ENCODE measurements at places on chromosomes 12 and 14.

DNA sequence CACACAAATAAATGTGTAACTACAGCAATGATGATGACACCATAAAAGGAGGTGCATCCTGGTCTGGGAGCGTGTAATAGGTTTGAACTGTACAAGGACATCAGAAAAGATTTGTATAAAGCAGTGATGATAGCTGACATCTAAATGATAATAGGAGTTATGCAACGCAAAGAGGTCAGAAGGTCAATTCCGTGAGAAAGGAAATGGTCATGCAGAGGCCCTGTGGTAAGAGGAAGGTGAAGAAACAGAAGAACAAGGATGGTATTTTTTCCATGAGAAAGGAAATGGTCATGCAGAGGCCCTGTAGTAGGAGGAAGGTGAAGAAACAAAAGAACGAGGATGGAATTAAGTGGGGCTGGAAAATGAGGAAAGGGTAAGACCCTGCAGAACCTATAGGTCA, 106.7 kb upstream of the TMPO start:
- DNase-seq = no peak

GRCh38 chr14:101824339-101824727, 62.8 kb downstream of the PPP2R5C start:
- DNase-seq = no peak

- DNase-seq = no peak
Measured at GRCh38 chr12:43434614-43435013, 117.4 kb downstream of the ADAMTS20 start.

- peak; percentile 6 for DNase-seq
Measured at GRCh38 chr12:69566603-69567002, 18.7 kb upstream of the CCT2 start.

- DNase-seq = no peak
Measured at GRCh38 chr14:104830781-104831180, 29.9 kb downstream of the ZBTB42 start.

- no peak for DNase-seq
Measured at GRCh38 chr14:96752594-96752993, 44.6 kb upstream of the VRK1 start.

GRCh38 chr14:61563162-61563511, 132.2 kb upstream of the HIF1A start:
- DNase-seq = no peak

GRCh38 chr14:56660677-56661389, 81.2 kb downstream of the TMEM260 start:
- DNase-seq = no peak

DNA sequence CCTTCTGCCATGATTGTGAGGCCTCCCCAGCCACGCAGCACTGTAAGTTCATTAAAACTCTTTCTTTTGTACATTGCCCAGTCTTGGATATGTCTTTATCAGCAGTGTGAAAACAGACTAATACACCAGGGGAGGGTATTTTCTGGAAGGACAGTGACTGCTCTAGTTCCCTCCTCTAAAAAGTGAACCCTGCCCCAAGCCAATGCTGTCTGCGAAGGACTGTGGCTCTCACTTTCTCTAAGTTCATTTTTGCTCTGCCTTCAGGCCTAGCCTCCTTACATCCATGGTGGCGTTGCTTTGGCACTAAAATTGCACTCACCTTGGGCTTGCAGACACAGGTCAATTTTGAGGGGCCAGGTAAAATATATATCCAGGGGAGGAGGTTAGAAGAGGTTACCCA, 323.0 kb downstream of the VRK1 start:
- no peak for DNase-seq

DNA sequence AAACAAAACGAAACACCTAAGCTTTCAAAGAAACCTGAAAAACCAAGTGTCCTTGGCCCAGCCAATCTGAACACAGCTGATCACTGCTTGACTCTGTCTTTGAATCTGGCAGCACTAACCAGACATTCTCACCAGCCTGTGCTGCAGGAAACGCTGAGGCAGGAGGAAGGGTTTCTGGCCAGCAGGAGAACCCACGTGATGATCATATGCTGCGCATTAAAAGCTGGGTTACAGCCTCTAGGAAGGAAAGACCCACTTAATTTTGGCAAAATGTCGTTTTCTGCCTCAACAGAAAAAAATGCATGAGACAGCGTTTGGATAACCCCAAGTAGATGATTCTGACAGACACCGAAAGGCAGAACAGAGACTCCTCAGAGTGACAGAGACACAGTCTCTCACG, 9.8 kb downstream of the APPL2 start:
- peak; percentile 6 for DNase-seq

GRCh38 chr12:115450710-115451109, 766.7 kb upstream of the TBX3 start:
- peak; percentile 33 for DNase-seq

DNA sequence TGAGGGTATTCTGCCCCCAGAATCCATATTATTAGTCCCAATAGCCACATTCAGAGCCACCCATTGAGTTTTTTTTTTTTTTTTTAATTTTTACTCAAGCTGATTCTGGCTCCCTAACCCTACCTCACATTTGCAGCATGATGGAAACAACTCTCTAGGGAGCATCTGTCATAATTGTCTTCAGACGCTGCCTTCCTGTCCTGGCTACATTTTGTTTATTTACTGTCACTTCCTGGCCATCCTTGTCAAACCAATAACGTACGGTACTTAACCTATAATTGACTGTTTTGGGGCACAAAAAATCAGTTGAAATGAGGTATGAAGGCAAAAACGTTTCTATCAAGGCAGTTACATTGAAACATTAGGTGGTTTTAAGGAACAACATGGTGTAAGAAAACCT, 2.1 kb downstream of the GLIPR1 start:
- no peak for DNase-seq

GRCh38 chr14:72120315-72120714, 188.1 kb downstream of the RGS6 start:
- DNase-seq = no peak

- no peak for DNase-seq
Measured at GRCh38 chr12:57779736-57780135, 2.9 kb upstream of the TSFM start.

DNA sequence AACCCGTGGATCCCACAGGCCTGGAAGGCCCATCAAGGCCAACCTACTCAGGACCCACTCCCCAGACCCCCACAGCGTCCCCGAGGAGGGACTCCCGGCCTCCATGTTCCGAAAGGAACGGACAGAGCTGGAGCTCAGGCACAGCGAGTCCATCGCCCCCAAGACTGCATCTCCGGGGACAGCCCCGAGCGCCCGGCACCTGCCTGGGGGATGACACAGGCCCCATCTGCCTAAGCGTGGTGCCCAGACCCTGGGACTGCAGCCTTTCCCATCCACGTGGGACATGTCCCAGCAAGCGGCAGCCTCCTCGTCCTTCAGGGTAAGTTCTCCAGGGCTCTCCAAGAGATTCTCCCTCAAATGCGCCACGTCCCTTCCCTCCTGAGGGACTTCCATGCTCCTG, 12.1 kb upstream of the DIO3 start:
- DNase-seq = no peak

- DNase-seq = no peak
Measured at GRCh38 chr12:100372853-100373640, 16.2 kb downstream of the SLC17A8 start.

- DNase-seq = no peak
Measured at GRCh38 chr14:92248696-92249095, 74.3 kb upstream of the SLC24A4 start.

DNA sequence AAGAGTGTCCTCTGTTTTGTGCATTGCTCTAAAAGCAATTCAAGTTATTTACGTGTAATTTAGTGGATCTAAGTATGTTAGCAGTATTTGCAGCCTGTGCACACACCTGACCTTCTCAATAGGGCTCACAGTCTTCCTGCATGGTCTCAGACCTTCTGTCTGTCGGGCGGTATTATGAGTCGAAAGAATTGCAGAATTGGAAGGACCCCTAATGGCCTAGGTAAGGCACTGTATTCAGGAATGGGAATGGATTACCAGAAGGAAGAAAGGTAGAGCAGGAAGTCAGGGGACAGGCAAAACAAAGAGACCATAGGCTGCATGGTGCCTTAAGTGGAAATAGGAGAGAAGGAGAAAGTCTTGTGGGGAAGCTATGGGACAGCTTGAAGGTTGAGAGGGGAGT, 341.6 kb downstream of the VRK1 start:
- DNase-seq = peak; percentile 77

- DNase-seq = no peak
Measured at GRCh38 chr14:44798386-44799242, 163.1 kb downstream of the KLHL28 start.

Data from NCI-H82 (cell line).